Amniotic stem cell (primary cell): ENCODE measurements at places on chromosomes 12 and 14.

GRCh38 chr12:16523951-16524331 is 82.0 kb downstream of the LMO3 start:
- DNase-seq = no peak

GRCh38 chr12:27711317-27711682 is 668 bp downstream of the MRPS35 start:
- no peak for DNase-seq

DNA sequence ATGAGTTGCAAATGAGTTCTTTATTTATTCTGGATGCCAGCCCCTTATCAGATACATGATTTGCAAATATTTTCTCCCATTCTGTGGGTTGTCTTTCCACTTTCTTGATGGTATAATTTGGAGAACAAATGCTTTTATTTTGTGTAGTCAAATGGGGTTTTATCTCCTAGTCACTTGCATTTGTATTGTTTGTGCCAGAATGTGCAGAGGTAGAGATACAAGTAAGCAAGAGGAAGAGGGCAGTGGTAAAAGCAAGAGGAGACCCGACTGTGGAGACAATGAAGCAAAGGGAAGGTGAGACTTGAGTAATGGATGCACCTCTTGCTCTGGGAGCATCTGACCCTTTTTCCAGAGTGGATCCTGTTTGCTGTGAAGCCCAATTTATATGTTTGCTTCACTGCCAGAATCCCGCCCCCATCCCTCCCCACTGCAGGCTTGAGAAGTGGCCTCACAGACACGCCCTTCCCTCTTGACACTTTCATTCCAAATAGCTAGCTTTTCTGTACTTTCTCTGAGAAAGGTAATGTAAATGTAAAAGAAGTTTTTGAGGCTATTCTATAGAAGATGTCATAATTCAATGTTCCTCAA is 786 bp upstream of the PFKM start:
- DNase-seq = no peak

GRCh38 chr12:67968321-67968720 is 20.9 kb upstream of the IFNG-AS1 start:
- DNase-seq = no peak

GRCh38 chr12:116708826-116709756 is 28.8 kb downstream of the SPRING1 start:
- peak; percentile 57 for DNase-seq

DNA sequence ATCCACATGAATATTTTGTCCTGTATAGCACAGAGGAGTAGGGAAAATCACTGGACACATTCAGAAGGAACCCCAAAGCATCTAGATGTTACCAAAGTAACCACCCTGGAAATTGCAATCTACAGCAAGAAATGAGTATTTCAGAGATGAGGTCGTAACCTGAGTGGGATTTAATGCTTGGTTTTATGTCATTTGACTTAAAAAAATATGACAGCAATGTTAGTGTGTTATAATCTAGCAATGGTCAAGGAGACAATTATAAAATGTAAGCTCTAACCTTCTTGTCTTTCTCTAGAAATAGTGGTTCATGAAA is 256.6 kb downstream of the NAV3 start:
- no peak for DNase-seq

DNA sequence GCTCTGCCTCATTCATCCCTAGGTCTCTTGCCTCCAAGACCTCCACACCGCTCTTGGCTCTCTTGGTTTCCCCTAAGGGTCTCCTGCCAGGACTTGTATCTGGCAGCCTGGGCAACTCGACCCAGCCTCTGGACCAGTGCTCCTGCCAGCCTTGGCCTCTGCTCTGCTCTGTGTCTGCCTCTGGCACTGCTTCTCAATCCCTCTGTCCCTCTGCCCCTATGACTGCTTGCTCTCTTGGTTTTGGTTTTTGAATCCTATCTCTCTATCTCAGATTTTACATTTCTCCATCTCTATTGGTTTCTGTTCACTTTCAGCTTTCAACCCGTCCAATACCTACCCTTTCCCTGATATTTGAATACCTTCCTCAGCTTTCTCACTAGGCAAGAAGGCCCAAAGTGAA is 6.3 kb downstream of the ITGA5 start:
- DNase-seq = no peak

GRCh38 chr12:32435921-32436705 is 36.8 kb downstream of the FGD4 start:
- DNase-seq = no peak

GRCh38 chr14:59919570-59920377 is at the start of gene LRRC9:
LRRC9 (plus strand) TSS chr14:59920144.
- no peak for DNase-seq

DNA sequence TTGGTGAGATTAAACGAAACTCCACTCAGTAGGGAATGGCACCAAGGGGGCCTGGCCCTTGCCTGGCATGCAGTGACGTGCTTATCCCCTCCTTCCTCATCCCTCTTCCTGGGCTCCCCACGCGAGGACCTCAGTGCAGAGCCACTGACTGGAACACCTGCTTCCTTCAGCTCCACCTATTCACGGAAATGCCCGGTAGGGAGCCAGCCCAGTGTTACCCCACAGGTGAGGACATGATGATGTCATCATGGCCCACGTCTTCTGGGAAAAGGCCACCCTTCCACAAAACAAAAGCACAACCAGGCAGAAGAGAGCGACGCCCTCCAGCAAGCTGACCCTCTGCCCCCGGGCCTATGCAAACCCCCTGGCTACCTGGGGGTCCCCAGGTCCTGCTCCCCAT is 42.1 kb downstream of the CCDC85C start:
- no peak for DNase-seq

- no peak for DNase-seq
Measured at GRCh38 chr12:117622087-117622486, 260.7 kb upstream of the NOS1 start.

- no peak for DNase-seq
Measured at GRCh38 chr12:8876887-8877286, 37.4 kb upstream of the PHC1 start.

- no peak for DNase-seq
Measured at GRCh38 chr12:6942331-6942665, 1.3 kb upstream of the RNU7-1 start.

DNA sequence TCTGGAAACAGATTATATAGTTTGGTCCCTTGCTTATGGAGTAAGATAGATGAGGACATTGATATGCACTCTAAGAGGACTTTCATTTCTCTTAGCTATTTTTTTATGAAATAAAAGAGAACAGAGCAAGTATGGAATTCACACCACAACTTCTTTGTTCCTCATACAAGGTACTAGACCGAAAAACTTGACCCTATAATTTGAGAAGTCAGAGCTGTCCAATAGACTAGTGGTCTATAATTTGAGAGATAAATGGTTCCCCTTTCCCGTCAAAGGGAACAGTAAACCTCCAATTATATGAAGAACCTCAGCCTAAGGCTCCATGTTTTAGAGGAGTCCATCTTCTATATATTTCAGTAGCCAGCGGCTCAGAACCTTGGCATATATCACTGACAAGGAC is 58.5 kb upstream of the HIF1A start:
- DNase-seq = no peak

GRCh38 chr12:52359621-52360061 is 7.6 kb downstream of the KRT85 start:
- DNase-seq = no peak

GRCh38 chr12:120662879-120663278 is 22.5 kb downstream of the CABP1 start:
- DNase-seq = no peak

- DNase-seq = no peak
Measured at GRCh38 chr12:45878630-45879255, 111.6 kb downstream of the SCAF11 start.

GRCh38 chr14:54566410-54567223 is at the start of gene SAMD4A:
SAMD4A (plus strand) TSS chr14:54567128; CDS start chr14:54567917, 789 bp downstream.
- peak; percentile 49 for DNase-seq

GRCh38 chr14:103679351-103679750 is 35.9 kb downstream of the XRCC3 start:
- no peak for DNase-seq

DNA sequence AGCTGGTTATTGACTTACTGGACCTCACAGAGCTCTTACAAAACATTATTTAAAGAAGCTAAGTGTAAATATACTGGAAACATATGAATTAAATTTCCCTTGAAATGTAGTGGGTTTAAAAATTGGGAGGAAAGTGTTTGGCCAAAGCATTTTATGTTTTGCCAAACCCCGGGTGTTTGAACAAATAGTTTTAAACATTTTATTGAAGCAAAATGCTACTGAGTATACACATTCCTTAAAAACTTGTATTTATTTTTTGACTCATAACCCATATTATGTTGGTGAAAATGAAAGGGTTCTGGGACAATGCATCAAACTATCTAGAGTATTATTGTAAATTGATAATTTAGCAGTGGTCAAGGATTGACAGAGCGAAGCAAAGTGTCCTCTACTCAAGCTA is 1048.5 kb downstream of the SLC6A15 start:
- DNase-seq = no peak

DNA sequence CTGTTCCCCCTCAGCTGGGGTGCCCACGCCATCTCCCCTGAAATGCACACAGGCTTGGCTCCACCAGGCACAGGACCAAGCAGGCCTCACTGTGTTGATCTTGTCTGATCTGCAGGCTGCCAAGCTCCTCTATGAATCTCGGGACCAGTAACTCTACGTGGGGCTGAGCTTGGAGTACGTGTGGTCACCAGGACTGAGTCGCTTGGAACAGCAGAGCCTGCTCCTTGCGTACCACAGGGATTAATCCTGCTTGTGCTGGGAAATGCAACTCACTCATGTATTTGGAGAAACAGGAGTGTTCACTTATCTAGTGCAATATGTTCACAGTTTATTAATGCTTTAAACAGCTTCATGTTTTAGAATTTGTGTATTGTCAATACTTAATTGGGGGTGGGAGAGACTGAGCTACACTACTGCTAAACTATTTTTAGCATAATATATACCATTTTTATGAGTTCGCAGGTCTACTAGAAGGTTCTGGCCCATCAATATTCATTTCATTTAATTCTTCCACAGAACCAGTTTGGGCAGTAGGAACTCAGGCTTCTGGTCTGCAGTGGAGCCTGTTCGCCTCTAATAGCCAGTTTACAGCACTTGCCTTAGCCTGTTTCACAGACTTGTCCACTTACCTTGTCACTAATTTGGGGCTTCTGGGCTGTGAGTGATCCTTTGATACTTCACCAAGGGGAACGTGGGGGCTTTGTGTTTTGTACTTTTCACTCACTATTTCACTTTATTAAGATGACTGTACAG is 17.4 kb downstream of the ZFYVE21 start:
- no peak for DNase-seq

- DNase-seq = no peak
Measured at GRCh38 chr12:113088971-113089756, 32.6 kb downstream of the DTX1 start.

GRCh38 chr12:3157581-3158323 is 80.6 kb downstream of the TSPAN9 start:
- DNase-seq = no peak
